Activated T-cell treated with anti-CD3 and anti-CD28 coated beads, Interleukin-2, amount 50 U/mL, for 72 hours (primary cell): ENCODE measurements at places on chromosomes 11 and 22. TPM values are rescaled to one million over a fixed set of nuclear protein-coding genes. Genes with fewer than 3 reads are reported as not detected.

PACSIN3 gene
- 4.6 TPM for total RNA-seq

OR5P2 gene
- not detected for total RNA-seq

SLC22A8 gene
- not detected for total RNA-seq

KRTAP5-9 gene
- 0.21 TPM for total RNA-seq

CASP5 gene
- total RNA-seq: not detected

OR5A1 gene
- not detected for total RNA-seq

AQP11 gene
- 0.69 TPM for total RNA-seq

MS4A12 gene
- total RNA-seq: not detected

SYT13 gene
- not detected for total RNA-seq

GAL3ST1 gene
- 1.1 TPM for total RNA-seq

SCGB1C1 gene
- total RNA-seq: not detected

C11orf21 gene
- 16.6 TPM for total RNA-seq

XKR3 gene
- 0.24 TPM for total RNA-seq

KRTAP5-8 gene
- total RNA-seq: not detected

CSF2RB gene
- 1.8 TPM for total RNA-seq

TRPM5 gene
- total RNA-seq: 0.07 TPM

PLAAT4 gene
- 60.6 TPM for total RNA-seq

SEZ6L gene
- total RNA-seq: not detected

OR8A1 gene
- total RNA-seq: not detected
